Epithelial cell of umbilical artery (primary cell): ENCODE measurements at places on chromosomes 4 and X. TPM values are rescaled to one million over a fixed set of nuclear protein-coding genes. Genes with fewer than 3 reads are reported as not detected.

Gene SLC6A14
- total RNA-seq: not detected in 2 replicates

Gene HSFX2
- total RNA-seq: 0.32 TPM in 1 of 2 replicates, not detected in the other

Gene NPFFR2
- 1.5 and 1.9 TPM in 2 replicates for total RNA-seq

Gene RAB40A
- total RNA-seq: not detected in 2 replicates

Gene CNKSR2
- under 0.01 TPM in 1 of 2 replicates, not detected in the other for total RNA-seq

Gene C4orf51
- total RNA-seq: not detected in 2 replicates

Gene RPL9
- 2,841 and 4,307 TPM in 2 replicates for total RNA-seq

Gene UFSP2
- 38.0 and 49.1 TPM in 2 replicates for total RNA-seq
